ENCODE measurements at places on chromosomes 11 and 22.

DNA sequence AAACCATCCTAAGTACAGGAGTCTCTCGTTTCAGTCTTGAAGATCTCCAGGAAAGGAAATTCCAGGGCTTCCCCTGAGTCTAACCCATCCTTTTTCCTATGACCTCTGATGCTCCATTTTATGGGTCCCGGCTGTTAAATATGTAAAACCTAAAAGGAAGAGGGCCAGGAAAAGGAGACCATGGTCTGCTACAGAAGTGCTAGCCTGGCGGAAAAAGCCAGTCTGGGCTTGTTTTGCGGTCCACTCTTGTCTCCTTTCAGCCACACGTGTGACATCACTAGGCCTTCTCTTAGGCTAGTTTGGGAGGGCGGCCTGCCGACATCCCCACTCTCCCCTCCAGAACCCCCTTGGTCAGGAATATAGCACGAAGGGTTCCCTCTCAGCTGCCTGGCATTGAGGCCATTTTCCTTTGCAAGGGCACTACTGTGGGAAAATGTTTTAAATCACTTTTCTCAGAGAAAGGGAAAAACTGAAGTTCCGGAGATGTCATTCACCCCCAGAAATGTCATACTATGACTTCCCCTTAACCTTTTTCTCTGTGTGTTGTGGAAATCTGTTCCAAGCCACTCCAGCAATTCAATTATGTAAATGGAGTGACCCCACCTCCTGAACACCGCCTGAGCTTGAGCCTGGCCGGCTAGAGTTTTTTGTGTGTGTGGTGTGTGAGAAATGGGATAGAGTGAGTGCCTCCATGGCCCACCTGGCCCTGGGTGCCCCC lies 86.9 kb downstream of the UBASH3B start:
- DNase-seq: no peak

GRCh38 chr11:12381875-12382274 lies 4.5 kb downstream of the PARVA start:
- DNase-seq: no peak

DNA sequence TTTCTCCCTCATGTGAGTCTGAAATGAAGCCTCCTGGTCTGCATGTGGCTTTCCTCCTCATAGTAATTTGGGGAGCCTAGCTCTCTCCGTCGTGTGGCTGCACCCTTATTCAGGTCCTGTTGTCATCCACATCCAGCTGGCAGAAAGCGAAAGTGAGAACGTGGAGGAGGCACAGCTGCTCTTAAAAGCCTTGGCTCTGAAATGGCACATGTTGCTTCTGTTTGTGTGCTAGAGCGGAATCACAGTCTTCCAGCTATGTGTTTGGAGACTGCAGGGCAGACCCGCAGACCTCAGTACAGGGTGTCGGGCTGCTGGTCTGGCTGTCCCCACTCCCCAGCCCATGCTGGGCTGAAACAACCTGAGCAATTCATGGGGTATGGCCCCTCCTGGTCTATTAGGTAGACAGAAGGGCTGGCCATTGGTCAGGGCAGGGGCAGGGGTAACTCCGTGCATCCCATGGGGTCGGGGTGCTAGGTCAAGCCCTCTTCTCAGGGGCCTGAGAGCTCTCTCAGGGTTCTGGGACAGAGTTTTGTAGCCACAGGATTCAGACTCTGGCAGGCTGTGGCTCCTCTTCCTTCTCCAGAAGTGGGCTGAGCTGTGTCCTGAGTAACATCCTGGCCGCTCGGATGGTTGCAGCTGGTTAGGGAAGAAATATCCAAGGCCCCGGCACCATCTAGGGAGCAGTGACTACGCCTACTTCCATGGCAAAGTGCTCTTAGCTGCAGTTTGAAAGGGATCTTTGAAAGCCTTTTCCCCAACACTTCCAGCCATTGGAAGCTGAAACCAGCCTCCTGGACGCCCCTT lies 50.6 kb downstream of the C11orf96 start:
- no peak for DNase-seq

- DNase-seq: no peak
Measured at GRCh38 chr22:17077255-17077654, 7.5 kb upstream of the IL17RA start.

DNA sequence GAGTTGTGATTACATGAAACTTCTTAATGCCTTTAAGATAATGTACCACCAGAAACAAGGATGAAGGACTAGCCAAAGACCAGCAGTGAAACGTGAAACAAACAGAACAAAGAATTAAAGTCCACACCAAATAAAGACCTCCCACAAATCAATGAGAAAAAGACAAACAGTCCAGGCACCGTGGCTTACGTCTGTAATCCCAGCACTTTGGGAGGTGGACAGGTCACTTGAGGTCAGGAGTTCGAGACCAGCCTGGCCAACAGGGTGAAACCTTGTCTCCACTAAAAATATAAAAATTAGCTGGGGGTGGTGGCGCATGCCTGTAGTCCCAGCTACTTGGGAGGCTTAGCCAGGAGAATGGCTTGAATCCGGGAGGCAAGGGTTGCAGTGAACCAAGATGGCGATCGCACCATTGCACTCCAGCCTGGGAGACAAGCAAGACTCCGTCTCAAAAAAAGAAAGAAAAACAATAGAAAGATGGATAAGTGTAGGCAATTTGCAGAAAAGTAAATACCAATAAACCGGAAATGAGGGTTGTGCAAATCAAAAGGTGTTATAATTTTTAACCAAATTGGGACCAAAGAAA lies 167.8 kb upstream of the GRK3 start:
- DNase-seq: no peak

Data from cortex of kidney (tissue), 1 donor.